ENCODE measurements at places on chromosomes 7 and 10.

DNA sequence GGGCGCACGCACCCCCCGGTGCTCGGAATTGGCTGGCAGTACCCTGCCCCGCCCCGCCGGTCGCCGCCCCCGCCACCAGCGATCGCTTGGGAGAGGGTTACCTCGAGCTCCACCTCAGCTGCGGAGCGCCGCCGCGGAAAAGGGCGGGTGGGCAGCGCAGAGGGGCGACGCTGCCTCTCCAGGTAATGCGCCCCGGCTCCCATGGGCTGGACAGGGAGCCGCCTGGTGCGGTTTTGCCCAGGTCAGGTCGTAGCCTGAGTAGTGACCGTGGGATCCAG, 1.3 kb downstream of the PFKFB3 start:
- peak; percentile 59 for ATAC-seq

DNA sequence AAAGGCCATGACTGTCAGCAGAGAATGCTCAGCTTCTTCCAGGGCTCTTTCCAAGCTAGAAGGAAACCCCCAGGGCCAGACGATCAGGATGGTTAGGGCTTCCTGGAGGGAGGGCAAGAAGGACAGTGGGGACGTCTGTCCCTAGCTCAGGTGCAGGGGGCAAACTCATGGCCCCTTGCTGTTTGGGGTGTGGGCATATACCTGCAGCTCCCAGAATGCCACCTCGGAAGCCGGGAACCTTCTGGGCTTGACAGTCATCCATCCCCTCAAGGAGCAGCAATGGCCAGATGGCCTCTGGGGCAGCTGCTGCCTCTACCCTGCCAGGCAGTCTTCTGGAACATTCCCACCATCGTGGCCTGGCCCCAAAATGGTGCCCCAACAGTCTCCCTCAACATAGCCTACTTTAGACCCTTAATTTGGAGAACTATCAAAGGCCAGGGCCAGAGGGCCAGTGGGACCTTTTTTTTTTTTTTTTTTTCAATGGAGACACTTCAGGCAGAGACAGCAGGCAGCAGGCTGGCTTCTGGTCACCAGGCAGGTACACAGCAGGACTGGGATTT, 40.2 kb upstream of the ZMIZ1 start:
- ATAC-seq, result no peak

- ATAC-seq, result no peak
Measured at GRCh38 chr10:72847681-72848080, 45.9 kb upstream of the OIT3 start.

- ATAC-seq, result no peak
Measured at GRCh38 chr7:19482628-19483027, 226.2 kb downstream of the POLR1F start.

DNA sequence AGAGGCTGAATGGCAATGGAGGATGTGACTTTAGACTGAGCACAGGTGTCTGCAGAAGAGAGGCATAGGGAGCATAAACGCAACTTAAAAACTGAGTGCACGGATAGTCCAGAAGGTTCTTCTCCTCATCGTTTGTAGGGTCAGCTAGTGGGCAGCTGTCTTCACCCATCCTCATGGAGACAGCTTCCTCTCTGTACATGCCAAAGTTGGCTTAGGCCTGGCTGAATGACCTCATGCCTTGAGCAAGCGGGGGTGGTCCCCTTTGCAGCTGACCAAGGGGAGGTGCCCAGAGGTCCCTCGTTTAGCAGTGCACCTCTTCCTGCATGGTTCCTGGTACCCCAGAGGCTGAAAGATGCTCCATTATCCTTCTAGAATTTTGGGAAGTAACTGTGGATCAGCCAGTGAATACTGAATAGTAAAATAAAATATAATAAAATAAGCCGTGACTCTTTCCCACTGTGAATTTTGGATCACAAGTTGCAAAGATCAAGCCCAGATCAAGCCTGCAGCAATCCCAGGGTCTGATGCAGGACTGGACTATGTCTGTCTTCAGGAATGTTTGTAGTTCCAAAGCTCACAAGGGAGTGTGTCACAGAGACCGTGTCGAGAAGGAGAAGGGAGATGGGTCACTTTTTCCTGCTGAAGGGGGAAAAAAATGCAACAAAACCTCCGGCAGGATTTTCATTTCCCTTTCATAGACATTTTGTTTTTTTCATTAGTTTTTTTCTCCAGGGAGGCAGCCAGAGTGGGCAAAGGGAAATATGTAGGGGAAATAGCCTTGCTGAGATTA, 295.3 kb upstream of the MKI67 start:
- ATAC-seq, result no peak

DNA sequence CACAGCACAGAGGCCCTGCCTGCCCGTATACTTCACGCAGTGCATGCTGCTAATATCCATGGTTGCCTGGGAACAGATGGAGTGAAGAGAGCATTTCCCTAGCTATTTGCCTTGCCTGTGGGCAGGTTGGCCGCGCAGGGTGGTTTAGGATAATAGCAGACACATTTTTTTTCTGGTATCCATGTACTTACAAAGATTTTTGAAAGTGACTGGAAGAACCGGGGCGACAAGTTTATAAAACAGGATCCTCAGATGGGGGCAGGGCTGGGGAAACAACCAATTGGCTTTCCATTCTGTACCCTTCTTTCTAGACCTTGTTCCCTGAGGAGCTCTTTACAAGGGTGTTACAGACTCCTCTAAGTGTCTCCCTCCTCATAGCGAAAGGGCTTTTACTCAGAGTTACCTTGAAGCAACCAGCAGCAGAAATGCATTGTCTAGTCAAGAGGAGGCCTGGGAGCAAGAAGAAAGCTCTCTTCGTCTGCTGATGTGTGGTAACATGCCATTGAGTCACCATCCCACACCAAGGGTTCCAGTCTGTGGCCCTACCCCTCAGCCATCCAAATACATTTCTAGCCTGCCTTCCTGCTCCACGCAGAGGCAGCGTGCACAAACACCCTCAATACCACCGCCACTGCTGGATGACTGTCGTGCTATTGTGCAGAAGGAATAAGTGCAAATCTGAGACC, 31.5 kb downstream of the MTURN start:
- no peak for ATAC-seq

DNA sequence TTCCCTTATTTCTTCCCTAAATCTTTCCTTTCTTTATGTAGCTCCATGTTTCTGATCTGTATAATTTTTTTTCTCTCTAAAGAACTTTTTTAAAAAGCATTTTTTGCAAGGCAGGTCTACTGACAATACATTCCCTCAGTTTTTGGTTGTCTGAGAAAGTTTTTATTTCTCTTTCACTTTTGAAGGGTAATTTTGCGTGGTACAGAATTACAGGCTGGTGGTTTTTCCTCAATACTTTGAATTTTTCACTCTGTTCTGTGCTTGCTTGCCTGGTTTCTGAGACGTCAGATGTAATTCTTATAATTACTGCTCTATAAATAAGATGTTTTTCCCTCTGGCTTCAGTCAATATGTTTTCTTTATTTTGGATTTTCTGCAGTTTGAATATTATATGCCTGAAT, 205.4 kb upstream of the VSTM2A start:
- ATAC-seq, result no peak

GRCh38 chr10:122121059-122121458, 132.1 kb downstream of the TACC2 start:
- no peak for ATAC-seq

GRCh38 chr10:45437587-45438465, 63.8 kb downstream of the ALOX5 start:
- ATAC-seq, result no peak

DNA sequence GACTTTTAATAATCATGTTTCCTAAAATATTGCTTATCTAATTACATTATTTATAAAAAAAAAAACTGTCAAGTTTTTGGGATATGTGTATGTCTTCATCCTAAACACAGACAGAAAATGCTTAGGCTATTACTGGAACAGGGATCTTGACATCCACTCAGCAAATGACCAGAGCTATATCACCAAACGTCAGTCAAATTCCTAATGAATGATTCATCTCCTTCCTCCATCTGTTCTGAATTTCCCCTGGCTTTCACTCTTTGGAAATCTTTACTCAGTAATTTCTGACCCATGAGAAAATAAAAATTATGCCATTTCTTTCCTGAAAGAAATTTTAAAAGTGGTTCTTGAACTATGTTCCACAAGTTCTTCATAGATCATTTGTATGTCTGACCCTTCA, 552.4 kb upstream of the KCND2 start:
- no peak for ATAC-seq

GRCh38 chr7:4849390-4849789, 12.4 kb downstream of the PAPOLB start:
- ATAC-seq, result no peak

GRCh38 chr7:158682456-158682855, 22.1 kb downstream of the NCAPG2 start:
- ATAC-seq, result no peak

DNA sequence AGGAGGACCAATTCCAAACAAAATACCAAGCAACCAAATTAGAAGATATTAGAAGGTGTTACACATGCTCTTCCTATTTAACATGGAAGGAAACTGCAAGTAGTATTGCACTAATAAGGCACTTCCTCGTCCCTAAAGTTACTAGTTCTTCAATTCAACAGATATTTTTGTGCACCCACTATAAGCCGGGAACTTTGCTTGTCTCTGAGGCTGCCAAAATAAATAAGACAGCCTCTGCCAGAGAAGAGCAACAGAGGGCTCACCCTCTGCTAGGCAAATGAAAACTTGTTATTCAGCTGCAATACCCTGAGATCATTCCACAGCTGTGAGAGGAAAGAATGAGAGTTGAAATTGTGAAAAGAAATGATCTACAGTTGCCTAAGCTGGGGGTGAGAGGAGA, 37.4 kb upstream of the GSAP start:
- ATAC-seq, result no peak

GRCh38 chr10:71748671-71749191, 24.6 kb downstream of the VSIR start:
- ATAC-seq, result peak; percentile 85

GRCh38 chr10:93083743-93084539, 10.2 kb downstream of the CYP26A1 start:
- ATAC-seq, result no peak

- ATAC-seq, result no peak
Measured at GRCh38 chr7:1232103-1232466, 587 bp upstream of the UNCX start.

DNA sequence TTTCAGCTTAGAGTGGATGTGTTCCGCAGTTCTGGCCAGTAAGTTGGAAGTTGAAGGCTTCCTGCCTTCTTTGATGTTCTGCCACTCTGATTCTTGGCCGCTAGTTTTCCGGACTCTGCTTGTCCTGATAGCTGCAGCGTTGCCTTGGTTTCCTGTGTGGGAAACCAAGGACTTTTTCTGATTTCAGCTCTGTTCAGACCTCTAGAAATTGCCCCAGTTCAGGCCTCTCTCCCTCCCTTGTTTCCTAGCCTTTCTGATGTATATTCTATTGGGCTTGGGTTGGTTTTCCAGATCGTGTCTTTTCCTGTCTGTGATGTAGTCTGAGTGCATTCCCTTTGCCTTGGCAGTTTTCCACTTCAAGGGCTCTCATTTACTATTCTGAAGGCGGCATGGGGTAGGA, 318.7 kb downstream of the BBS9 start:
- ATAC-seq, result no peak

DNA sequence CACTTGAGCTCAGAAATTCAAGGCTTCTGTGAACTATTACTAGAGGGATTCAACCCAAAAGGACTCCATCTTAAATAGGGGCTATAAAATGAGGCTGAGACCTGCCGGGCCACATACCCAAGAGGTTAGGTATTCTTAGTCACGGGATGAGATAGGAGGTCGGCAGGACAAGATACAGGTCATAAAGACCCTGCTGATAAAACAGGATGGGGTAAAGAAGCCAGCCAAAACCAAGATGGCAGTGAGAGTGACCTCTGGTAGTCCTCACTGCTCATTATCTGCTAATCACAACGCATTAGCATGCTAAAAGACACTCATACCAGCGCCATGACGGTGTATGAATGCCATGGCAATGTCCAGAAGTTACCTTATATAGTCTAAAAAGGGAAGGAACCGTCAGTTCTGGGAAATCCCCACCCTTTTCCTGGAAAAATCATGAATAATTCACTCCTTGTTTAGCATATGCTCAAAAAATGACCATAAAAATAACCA, 101.2 kb upstream of the TRIM24 start:
- ATAC-seq, result no peak

GRCh38 chr10:111801841-111802240, 381.7 kb downstream of the GPAM start:
- ATAC-seq, result no peak

GRCh38 chr10:4069491-4069890, 284.5 kb upstream of the KLF6 start:
- no peak for ATAC-seq

DNA sequence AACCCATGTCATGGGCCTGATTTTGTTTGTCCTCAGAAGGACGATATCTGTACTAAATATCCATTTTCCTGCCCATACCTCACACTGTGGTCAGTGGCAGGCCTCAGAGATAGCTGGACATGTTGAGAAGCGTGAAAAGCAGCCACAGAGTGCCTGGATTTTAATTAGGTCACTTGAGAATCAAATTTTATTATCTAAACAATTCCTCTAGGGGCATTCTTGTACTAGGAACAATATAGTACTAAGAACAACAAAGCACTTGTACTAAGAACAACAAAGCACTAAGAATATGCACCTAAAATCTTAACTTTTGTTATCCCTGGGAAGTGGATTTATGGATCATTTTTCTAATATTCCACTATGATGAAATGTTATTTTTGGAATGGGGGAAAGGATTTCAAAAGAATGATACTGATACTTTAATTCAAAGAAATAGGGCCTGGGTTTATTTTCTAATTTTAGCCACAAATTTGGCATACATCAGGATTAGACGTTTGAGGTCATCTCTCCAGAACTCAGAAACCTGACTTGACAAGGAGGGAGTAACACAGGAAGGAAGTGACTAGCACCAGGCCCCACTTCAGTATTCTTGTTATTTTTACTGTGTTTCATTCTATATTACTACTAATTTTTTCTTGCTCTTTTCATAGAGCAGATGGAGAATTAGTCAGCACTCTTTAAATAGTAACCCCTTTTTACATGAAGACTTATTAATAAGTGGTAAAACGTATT, 112.2 kb downstream of the EXOC4 start:
- no peak for ATAC-seq

DNA sequence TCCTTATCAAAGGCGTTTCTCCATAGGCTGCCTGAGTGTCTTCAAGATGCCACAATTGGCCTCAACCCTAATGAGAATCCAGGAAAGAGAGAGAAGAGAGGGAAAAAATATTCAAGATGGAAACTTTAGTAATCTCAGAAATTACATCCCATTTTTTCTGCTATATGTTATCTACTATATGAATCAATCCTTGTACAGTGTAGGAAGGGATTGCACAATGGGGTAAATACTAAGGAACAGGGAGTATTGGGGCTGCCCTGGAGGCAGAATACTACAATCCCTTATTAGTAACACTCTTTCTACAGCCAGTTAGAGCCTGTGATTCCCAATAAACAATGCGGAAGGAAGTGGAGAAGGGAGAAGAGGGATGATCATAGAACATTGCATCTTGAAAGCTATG, 27.9 kb downstream of the TFPI2 start:
- no peak for ATAC-seq

DNA sequence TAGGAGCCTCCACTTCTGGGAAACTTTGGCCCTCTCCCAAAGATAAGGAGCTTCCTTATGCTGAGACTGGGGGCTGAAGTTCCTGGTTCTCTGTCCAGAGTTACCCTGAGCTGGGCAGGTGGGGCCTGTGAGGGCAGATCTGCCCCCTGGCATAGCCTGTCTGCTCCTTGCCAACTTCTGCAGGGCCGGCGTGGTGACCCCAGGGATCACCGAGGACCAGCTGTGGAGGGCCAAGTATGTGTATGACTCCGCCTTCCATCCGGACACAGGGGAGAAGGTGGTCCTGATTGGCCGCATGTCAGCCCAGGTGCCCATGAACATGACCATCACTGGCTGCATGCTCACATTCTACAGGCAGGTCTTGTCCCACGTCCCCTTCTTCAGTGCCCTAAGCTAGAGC, 4.3 kb downstream of the SFXN3 start:
- no peak for ATAC-seq

GRCh38 chr7:80942261-80943041, 23.6 kb upstream of the SEMA3C start:
- ATAC-seq, result no peak
